ENCODE measurements at places on chromosomes 2 and 18.

DNA sequence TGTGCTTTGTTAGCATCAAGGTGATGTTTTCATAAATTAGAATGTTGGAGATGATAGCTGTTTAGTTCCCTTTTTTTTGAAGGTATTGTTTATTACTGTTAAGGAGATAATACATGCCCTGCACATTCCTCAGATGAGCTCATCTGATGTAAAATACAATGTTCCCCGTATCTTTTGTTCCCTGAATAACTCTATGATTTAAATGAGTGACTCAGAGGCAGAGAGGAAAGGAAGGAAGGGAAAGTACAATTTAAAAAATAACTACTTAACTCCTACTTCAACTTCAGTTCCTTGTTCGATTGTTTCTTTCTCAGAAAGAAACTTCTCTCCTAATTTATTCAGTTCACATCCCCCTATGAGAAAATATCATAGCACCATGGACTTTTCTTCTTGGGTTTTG lies 208.7 kb downstream of the KCNE4 start:
- DNase-seq: no peak

- DNase-seq: no peak
Observed at GRCh38 chr2:140596447-140596846, 1534.4 kb downstream of the LRP1B start.

DNA sequence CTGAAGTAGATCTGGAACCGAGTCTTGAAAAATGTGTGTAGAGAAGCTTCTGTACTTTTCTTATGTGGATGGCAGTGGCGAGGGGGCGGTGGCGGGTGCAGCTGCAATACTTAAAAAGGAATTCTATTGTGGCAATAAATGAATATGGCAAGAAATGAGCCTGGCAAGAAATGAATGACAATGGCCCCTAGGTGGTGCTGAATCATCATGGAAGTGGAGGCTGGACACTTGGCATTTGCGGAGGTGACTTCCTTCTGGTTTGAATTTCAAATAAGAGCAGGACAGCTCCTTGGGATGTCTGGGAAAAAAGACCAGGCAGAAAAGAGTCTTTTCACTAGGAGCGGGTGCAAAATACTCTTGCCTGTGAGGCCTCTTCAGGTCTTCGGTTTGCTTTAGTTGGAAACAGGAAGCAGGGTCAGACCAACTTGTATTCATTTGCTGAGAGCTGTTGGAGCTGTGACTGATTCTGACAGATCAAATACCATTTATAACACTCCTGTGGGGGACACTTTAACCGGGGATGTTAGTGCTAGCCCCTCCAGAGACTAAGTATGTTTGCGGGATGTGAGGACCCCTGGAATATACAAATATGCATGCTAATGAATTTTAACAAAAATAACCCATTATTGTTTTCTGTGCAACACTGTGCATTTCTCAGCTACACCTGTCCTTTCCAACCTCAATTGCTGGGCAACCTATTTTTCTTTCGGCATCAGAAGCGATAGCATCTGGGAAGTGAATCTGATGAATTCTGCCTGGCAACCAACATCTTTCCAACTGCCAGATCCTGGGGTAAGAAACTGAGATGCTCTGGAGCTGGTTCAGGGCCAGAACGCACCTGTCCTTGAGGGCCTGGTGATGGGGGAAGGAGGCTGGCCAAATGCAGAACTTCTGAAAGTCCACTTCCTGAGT lies 35.4 kb downstream of the FASTKD2 start:
- peak; percentile 75 for DNase-seq

DNA sequence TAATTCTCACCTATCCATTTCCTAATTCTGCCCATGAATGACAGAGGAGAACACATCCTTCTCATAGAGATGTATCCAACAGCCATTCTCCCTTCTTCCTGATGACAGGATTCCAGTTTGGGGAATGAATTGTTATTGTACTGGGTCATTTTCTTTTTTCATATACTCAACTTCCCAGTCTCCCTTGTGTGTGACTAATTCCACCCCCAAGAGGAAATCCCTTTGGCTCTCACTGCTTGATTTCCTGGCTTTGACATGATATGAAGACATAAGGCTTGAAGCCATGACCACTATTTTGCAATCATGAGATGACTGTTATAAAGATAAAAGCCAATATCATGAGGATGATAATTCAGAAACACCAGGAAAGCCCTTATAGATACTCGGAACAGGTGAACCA lies 384.7 kb upstream of the ACVR2A start:
- no peak for DNase-seq

GRCh38 chr2:64980183-64980582 lies 9.0 kb upstream of the SLC1A4 start:
- DNase-seq: no peak

GRCh38 chr18:58499527-58500221 lies 129.2 kb downstream of the ALPK2 start:
- DNase-seq: no peak

DNA sequence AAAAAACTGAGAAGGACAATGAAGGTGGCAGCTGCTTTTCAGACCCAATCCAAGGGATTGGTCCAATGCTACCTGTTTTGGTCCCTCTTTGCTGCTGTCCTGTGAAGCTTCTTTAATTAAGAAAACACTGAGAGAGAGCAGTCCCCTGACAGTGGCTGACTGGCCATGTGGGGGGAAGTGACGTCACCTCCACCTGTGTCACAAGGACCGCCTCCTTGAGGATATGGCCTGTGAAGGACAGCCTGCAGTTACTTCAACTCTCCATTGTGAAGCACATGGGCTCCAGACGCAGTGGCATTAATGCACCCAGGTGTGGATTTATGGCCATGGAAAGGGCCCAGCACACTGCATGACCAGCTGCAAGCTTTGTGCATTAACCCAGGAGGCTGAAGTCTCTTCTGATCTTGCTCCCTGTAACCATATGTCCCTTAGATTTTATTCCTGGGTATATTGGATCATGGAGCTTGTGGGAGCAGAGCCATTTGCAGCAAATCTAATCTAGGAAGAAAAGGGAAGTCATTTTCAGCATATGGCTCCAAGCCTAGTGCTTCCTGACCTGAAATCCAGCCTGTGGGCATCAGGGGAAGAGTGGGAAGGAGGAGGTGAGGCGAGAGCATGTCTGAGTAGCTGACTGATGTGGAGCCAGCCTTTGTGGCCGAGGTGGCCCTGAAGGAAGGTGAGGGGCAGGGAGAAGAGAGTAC lies 32.2 kb downstream of the KIF5C start:
- peak; percentile 83 for DNase-seq

DNA sequence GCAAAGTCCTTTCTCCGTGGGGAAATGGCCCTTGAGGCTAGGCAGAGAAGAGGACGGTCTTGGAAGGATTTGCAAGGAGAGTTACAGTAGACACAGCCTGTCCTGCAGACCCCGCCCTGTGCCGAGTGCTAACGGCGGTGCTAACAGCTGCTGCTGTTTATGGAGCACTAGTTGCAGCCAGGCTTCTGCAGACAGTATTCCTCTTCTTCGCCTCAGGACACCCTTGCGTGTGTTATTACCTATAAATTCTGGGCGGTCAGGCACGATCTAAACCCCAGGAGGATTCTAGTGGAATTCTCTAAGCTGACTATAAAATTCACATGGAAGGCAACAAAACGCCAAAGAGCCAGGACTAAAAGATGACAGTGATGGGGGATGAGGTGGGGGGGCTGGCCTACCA lies 139.8 kb downstream of the GLI2 start:
- DNase-seq: peak; percentile 9

DNA sequence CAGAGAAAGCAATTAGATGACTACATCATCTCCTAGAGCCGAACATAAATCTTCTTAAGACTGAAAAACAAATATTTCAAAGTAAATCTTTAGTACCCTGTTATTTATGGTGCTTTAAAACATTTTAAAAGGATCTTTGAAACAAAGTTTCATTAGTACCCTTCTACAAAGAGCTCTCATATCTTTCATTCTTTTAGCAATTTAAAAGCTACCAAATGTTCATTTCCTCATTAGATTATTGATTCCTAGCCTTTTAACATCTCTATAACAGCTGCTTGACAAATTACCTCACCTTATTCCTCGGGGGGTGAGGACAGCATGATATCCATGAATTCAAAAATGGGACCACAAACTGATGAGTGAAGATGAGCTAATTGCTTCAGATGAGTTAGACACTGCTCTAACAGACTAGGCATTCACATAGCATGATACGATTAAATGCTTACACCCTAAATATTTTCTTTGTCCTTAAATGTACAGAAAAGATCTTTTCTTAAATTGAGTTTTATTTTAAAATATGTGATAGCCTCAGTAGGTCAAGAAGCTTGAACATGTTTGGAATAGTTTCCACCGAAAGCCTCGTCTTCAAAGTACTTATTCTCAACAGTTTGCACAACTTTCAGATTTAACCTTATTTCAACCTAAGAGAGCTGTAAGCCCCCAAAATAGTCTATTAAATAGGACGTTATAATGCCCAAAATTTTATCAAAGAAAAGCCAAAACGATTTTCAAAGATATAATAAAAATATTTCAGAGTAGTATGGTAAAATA lies 2.1 kb downstream of the ATAD2B start:
- DNase-seq: peak; percentile 33

DNA sequence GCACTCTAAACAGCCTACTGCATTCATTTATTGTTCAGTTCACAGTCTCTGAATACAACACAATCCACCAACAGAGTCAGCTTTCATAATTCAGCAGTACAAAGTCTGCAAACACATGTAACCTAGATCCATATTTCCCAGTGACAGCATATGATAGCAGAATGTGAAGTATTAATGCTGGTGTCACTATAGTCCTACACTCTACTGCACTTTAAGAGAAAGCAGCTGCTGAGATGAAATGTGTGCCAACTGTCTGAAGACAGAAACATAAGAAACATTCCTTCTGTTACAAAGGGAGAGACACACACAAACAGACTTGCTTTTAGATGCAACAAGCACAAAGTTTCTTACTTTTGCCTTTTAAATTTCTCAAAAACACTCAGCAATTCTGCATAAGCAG lies 441.8 kb downstream of the ZEB2 start:
- DNase-seq: peak; percentile 6

GRCh38 chr18:79531386-79531785 lies 135.7 kb downstream of the NFATC1 start:
- no peak for DNase-seq

DNA sequence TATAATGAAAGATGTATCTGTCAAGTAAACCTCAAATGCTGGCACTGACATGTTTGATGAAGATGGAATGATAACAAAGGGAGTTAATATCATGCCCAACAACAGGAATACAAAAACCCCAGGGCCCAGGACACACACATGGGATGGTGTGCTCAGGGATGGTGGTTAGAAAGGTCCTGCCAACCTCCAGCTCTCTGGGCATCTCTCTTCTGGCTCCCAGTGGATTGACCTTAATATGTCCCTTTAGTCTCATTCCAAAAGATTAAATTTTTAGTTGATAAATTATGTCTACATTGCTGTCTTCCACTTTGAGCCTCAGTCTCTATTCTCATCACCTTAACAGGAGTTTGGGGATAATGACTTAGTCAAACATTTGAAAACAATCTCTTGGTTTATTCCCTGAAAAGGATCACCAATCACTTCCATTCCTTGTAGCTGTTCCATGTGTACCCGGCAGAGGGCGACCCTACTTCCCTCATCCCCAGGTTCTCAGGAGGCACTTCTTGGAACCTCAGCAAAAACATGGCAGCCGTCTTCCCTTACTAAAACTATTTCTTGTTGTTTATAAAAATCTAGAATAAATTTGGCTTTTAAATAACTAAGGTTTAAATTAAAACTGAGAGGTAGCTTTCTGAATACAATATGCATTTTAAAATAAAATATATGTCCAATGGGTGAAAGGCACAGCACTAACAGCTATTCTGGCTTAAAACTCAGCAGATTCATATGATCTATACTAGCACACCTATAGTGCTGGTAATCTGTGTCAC lies 29.6 kb downstream of the MCEE start:
- DNase-seq: peak; percentile 59

GRCh38 chr2:111095434-111095833 lies 25.3 kb upstream of the BCL2L11 start:
- no peak for DNase-seq

DNA sequence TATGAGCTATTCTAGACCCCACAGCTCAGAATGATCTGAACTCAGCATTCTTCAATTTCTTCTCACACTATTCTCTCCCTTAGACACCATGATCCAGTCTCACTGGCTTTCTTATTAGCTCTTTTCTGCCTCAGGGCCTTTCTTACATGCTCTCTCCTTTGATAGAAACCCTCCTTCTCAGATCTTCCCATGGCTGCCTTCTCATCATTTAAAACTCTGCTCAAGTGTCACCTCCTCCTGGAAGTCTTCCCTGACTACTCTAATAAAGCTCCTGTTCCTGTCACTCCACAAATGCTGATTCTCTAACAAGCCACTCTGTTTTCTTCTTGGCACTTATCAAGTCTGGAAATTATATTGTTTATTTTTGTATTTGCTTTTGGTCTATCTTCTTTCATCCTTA lies 131.1 kb downstream of the HNMT start:
- peak; percentile 4 for DNase-seq

GRCh38 chr18:59908799-59909198 lies 9.0 kb downstream of the PMAIP1 start:
- DNase-seq: no peak

- no peak for DNase-seq
Observed at GRCh38 chr18:21701621-21702020, 3.0 kb downstream of the ABHD3 start.

- no peak for DNase-seq
Observed at GRCh38 chr2:189791338-189792042, 7.2 kb downstream of the PMS1 start.

- no peak for DNase-seq
Observed at GRCh38 chr2:126963390-126963789, 64.7 kb downstream of the TEX51 start.

DNA sequence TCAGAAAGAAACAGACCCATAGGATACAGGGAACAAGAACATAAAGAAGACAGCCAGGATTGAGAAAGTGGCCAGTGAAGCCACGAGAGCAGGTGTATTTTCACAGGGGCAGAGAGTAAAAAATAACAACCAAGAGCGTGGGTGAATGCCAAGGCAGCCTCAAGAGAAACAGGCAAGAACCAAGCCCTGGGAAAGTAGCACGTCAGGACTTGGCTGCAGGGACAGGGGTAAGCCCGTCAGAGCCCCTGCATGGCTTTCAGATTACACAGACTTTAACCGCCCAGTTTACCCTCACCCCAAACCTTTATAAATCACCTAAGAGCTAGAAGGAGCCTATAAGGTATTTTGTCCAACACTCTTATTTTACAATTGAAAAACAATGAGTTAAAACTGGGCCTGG lies 43.7 kb downstream of the ARL4C start:
- DNase-seq: no peak

All from NCI-H69 (cell line).